Fibroblast of skin of left biceps (primary cell): ENCODE measurements at places on chromosomes 2 and 18.

DNA sequence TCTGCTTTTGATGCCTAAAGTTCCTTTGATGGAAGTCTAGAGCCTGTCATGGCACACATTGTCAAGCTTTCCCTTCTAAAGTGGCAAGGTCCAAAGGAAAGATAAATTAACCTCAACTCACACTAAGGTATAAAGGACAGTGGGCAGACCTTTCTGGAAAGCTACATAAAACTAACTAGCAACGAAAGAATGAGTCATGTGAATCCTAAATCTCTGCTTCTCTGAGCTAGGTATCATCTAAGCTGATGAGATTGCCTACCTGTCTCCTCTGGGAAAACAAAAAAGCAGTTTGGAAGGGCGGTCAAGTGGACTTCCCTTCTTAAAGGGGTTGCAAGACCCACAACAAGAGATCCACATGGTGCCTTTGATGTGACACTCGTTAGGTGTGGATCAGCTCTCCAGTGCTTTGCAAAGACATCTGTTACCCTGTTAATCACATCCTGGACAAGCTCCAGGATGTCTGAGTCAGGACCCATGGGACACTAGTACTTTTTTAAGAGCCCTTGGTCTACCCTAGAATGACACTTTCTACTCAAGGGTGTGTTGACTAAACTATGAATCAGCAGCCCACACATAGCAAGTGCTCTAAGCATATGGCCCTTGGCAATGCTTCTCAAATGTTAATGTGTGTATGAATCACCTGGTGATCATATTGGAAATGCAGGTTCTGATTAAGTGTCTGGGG is 173.5 kb downstream of the ALK start:
- peak; percentile 82 for DNase-seq

- DNase-seq: no peak
Observed at GRCh38 chr2:207662203-207662602, 37.0 kb upstream of the METTL21A start.

GRCh38 chr18:10726198-10727068 is 200.6 kb downstream of the NAPG start:
- no peak for DNase-seq

GRCh38 chr2:241489088-241489487 is 19.3 kb downstream of the STK25 start:
- DNase-seq: no peak

- no peak for DNase-seq
Observed at GRCh38 chr18:77133051-77133834, 660 bp upstream of the MBP start.

DNA sequence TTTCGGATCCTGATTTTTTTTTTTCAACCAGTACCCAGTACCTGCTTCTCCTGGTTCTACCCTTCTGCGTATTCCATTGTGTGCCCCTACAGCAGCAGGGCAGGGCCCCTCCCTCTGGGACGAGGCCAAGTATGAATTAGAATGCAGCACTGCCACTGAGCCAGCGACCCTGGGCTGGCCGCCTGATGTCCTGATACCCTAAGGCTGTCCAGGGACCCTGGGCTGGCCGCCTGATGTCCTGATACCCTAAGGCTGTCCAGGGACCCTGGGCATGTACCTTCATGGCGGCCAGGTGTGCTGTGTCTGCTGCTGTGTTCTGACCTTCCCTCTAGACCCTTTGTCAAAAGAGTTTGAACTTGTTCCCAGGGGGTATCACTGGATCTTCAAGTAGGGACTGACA is 42.9 kb downstream of the CABLES1 start:
- DNase-seq: no peak
